Activated gamma-delta T cell (primary cell): ENCODE measurements at places on chromosomes 13 and 19.

- DNase-seq = no peak
Observed at GRCh38 chr19:6247007-6247288, 32.8 kb downstream of the MLLT1 start.

DNA sequence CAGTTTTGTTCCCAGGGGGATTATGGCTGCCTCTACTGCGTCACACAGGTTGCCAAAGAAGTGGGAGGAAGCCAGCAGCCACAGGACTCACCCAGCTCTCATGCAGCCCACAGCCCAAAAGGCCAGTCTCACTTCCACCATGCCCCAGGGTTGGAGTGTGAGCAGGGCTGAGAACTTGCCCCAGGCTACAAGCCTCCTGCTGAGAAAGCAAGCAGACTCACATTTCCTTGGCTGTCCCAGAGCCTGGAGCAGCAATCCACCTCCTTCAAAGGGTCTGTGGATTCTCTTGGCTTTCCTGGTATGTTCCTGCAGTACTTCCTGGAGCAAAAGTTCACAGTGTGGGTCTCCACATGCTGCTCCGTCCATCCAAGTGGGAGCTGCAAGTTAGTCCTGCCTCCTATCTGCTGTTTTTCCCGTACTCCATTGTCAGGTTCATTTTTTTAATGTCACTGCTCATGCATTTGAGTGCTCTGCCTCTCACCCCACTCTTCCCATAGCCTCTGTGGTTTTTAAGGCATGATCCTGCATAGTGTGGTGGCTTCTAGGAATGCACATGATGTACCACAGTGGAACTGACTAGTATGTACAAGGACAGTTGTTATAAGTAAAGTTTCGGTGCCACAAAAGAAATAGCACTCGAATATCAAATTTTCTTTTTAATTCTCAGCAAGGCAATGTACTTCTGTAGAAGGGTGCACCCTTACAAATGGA, 56.2 kb upstream of the ARHGEF7 start:
- DNase-seq = no peak

DNA sequence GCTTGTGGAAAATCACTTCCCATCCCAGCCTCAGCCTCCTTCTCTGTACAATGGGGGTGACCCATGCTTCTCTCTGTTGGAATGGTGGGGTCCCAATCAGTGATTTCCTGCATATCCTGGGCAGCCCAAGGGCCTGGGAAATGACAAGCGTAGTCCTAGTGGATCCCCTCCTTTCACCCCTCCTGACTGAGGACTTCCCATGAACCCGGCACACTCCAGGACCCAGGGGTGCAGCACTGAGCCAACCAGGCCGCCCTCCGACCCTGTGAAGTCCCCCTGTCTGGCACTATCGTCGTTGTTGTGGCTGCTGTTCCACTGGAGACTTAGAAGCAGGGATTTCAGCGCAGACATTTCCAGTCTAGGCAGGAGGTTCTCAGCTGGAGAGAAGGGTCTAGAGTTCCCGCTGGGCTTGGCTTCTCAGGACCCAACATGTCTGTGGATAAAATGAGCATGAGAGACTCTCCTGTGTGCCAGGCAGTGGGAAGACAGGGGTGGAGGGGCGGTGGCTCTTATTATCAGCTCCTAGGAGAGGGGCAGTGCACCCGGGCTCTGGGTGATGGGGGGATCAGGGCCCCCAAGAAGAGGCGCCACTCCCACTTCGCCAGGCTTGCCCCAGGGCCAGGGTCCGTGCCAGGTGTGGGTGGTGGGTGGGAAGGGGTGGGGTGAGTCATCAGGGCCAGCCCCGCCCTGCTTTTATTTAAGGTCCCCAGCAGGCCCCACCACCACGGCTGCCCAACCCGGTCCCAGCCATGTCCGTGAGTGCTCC, at the start of gene LGALS7B:
Gene LGALS7B, plus strand, starts transcription at position 723 of the 766 bp plus-strand sequence. Its CDS starts 27 bp downstream, at position 750.
- no peak for DNase-seq

DNA sequence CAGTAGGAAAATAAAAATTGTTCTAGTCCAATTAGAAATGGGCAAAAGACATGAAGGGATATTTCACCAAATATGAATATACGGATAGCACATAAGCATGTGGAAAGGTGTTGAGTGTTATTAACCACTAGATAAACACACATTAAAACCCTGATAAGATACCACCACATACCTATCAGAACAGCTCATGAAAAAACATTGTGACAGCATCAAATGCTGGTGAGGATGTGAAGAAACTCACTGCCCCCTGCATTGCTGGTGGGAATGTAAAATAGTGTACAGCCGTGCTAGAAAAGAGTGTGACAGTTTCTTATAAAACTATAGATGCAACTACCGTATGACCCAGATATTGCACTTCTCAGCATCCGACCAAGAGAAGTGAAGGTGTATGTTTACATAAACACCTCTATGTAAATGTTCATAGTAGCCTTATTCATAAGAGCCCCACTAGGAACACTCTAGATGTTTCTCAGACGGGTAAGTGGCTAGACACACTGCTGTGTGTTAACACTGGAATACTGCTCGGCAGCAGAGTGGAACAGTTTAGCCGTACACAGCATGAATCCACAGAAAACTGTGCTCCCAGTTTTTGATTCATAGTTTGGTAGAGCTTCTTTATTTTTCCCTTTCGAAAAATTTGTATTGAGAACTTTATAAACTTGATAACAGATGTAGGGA, 321.1 kb downstream of the MYO16 start:
- no peak for DNase-seq

- DNase-seq = no peak
Observed at GRCh38 chr19:28535352-28535775, 677.6 kb downstream of the UQCRFS1 start.

- no peak for DNase-seq
Observed at GRCh38 chr19:31543456-31543855, 194.2 kb upstream of the TSHZ3 start.

GRCh38 chr13:101785858-101786257, 333.4 kb downstream of the ITGBL1 start:
- no peak for DNase-seq

GRCh38 chr19:8371011-8371804, 7.3 kb downstream of the ANGPTL4 start:
- DNase-seq = no peak

- DNase-seq = no peak
Observed at GRCh38 chr13:49649244-49649962, 21.1 kb downstream of the ARL11 start.

DNA sequence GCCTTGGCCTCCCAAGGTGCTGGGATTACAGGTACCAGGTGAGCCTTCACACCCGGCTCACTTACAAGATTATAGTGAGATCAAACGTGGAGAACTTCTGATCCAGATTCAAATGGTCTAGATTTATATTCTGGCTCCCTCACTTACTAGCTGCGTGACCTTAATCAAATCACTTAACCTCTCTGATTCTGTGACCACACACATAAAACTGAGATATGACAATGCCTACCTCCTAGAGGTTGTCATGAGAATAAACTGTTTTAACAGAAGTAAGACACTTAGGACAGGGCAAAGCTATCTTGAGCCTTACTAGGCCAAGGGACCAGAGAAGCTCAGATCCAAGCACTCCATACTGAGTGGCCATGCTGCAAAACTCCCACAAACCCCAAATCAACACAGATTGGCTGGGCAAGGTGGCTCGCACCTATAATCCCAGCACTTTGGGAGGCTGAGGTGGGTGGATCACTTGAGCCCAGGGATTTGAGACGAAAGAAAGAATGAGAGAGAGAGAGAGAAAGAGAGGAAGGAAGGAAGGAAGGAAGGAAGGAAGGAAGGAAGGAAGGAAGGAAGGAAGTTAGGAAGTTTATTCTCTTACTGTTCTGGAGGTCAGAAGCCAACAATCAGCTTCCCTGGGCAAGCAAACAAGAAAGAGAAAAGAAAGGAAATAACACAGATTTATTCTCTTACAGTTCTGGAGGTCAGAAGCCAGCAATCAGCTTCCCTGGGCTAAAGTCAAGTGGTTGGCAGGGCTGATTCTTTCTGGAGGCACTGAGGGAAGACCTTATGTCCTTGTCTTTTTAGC, 46.1 kb upstream of the MAP3K10 start:
- no peak for DNase-seq

DNA sequence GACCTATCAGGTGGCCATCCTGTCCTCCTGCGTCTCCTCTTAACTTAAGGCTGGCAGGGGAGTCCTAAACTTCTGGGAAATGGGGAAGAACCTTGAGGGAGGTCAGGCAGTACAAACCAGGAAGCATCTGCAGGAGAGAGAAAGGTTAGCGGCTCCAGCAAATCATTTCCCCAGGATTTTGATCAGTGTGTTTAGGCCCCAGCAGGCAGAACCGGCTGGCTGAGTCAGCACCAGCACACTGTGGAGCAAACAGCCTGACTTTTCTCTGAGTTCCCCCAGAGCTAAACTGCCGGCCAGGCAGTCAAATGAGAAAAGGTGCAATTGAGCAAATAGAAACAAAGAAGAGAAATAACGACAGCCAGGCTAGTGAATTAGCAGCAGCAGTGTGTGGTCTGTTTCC, 46.7 kb upstream of the MEDAG start:
- DNase-seq = no peak

DNA sequence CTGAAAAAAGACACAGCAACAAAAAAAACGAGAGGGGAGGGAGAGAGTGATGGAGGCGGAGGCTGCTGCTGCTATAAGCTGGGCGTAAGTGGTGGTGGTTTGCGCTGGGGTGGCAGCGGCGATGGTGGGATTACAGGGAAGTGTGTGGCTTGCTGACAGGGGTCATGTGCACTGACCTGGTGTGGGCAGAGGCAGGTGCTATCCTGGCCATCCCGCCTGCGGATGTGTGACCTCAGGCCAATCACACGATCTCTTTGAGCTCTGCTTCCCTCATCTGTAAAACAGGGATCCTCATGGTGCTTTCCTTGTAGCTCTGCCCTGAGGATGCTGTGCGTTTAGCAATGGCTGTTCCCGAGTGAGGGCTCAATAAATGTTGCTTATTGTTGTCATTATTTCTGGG, 3.3 kb upstream of the ZNF580 start:
- DNase-seq = no peak

GRCh38 chr13:25440061-25440460, 68.3 kb downstream of the ATP8A2 start:
- DNase-seq = no peak

GRCh38 chr13:41847216-41847615, 113.7 kb downstream of the VWA8 start:
- no peak for DNase-seq

- DNase-seq = no peak
Observed at GRCh38 chr19:23283925-23284324, 33.7 kb upstream of the ZNF724 start.
